M059J (cell line): ENCODE measurements at places on chromosomes 4 and X.

- DNase-seq, result no peak
Measured at GRCh38 chrX:9765737-9766097, at the start of gene GPR143. TSS of gene GPR143 (minus strand) at chrX:9765847. CDS start at chrX:9765817, 30 bp downstream.

GRCh38 chrX:155048977-155049619, 21.8 kb downstream of the CMC4 start:
- peak; percentile 59 for DNase-seq

GRCh38 chr4:135368831-135369230, 1167.2 kb upstream of the PABPC4L start:
- peak; percentile 9 for DNase-seq

- DNase-seq, result no peak
Measured at GRCh38 chr4:55440786-55441185, 45.0 kb downstream of the TMEM165 start.

GRCh38 chr4:138164208-138164607, 77.9 kb downstream of the SLC7A11 start:
- DNase-seq, result no peak

- DNase-seq, result no peak
Measured at GRCh38 chr4:171484681-171485080, 328.5 kb upstream of the GALNTL6 start.

GRCh38 chr4:153297116-153297515, 47.4 kb upstream of the MND1 start:
- no peak for DNase-seq
